GM12864 (cell line): ENCODE measurements at places on chromosomes 2 and 18.

DNA sequence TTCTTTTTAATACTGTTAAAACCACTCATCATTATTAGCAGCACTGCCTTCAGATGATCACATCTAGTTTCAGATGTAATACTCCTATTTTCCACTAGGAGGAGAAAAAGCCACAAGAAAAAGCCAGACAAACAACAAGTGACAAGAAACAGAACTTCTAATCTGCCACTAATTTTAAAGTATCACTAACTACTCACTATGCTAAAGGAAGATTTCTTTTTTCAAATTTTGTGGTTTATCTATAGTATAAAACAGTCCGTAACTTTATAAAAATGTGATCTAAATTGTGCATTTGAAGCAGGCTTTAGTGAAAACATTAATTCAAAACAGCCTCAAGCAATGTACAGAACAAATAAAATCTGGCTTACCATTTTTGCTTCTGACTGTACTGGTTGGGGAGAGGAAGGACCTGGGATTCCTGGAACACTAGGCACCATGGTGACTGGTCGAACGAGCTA, 56.8 kb downstream of the ATF2 start:
- DNase-seq, result peak; percentile 35

DNA sequence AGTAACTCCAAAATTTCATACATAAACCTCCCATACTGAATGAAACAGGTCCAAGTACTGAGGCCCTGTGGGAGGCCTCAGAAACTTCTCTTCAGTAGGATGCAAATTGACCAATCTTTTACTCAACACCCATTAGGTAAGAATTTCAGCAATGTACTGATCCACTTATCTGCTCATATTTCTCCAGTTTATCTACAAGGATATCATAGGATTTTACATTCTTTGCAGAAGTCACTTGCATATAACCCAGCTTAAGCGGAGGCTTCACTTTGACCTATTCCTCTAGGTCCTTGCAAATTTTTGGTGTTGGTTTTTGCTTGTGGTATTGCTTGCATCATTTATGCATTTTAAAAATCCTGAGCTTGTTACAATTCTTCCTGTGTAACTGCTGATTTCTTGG, 28.8 kb upstream of the SLC3A1 start:
- no peak for DNase-seq

GRCh38 chr18:686339-687111, 25.9 kb downstream of the ENOSF1 start:
- DNase-seq, result no peak

DNA sequence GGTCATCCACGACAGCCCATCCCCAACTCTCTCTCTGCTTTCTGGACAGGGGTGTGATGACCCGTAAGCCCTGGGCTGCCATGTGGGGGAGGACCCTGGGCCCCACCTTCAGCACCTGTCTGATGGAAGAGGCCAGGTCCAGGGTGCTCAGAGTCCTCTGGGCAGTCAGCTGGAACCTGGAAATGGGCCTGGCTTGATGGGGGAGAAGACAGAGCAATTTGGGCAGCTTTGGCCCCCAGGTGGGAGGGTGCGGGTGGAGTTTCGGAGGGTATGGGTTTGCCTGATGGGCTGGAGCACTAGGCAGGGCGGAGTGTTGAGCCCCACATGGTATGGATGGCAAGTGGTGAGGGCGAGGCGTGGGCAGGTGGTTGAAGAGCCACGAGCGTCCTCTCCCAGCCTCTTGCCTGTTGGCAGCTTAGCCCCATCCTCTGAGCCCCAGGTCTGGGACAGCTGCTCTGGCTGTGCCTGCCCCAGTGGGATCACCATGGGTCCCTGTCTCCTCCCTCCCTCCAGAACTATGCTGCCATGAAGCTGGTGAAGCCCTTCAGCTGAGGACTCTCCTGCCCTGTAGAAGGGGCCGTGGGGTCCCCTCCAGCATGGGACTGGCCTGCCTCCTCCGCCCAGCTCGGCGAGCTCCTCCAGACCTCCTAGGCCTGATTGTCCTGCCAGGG, 232.7 kb downstream of the DYSF start:
- no peak for DNase-seq

DNA sequence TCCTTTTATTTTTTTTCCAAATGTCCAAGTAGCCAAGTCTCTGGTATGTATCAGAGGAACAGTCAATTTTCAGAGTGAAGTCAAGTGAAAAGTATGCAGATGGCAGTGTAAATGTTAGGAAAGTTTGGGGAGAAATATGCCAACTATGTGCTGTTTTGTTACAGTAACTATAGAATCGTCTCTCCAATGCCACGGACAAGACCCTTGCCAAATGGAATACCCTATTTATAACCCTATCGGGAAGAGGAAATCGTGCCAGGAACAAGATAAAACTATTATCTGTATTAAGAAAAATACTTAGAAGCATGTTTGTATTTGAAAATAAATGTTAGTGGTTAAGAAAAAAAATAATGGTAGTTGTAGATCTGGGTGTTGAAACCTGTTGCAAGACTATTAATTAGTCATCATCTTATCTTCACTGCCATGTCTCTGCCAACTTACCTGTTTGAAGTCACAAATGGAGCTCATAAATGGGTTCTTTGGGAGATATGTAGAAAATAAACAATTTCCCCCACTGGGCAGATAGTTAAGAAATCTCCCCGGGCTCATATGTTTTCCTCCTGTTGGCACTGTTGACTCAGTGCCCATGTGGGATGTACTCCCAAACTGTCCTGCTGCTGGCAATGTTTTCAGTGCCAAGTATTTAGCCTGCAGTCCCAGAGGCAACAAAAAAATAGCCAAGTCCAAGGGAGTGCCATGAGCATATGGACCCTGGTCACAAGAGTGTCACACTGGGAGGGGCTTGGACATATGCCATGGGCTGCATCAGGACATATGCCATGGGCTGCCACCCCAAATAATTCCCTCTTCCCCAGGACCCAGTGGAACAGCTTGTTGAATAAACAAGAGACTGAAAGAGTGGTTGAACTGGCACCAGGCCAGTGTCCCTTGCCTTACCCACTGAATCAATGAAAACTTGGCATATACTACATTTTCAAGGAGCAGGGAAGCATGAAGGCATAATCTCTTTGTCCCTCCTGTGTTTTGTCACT, 366.9 kb downstream of the OSR1 start:
- DNase-seq, result no peak

DNA sequence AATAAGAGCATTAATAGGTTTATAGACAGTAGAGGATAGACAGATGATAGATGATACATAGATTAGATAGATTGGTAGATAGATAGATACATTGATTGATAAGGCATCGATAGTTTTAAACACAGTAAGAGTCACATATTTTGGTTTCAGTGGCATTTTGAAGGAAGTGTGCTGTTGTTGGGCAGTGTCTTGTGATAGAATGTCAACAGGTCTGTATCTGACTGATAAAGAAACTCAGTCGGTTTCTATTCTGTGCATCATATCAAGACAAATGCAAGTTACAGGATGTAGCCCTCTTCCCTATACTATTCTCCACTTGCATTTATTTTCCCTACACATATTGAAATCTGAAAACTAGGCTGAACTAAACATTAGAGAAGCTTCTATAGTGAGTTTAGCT, 1229.0 kb upstream of the ZEB2 start:
- DNase-seq, result no peak

DNA sequence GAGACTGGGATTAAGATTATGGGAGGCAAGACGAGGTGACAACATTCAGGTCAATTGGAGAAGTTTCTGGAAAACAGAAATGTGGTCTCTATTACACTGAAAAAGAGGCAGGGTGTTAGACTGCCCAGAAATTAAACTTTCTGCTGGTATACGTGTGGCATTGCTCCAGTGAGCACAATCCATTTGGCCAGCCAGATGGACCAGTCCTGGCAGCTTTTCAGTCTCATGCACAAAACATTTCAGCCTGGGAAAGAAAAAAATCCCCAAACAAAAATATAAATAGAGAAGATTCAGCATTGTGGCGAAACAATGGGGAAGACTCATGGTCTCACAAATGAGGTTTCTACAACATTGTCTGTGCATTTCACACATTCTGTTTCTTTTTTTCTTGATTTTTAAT, 113.9 kb downstream of the HNMT start:
- DNase-seq, result no peak

GRCh38 chr2:136051001-136051724, 65.7 kb upstream of the DARS1 start:
- no peak for DNase-seq

- no peak for DNase-seq
Measured at GRCh38 chr2:228917220-228917619, 353.9 kb downstream of the PID1 start.

DNA sequence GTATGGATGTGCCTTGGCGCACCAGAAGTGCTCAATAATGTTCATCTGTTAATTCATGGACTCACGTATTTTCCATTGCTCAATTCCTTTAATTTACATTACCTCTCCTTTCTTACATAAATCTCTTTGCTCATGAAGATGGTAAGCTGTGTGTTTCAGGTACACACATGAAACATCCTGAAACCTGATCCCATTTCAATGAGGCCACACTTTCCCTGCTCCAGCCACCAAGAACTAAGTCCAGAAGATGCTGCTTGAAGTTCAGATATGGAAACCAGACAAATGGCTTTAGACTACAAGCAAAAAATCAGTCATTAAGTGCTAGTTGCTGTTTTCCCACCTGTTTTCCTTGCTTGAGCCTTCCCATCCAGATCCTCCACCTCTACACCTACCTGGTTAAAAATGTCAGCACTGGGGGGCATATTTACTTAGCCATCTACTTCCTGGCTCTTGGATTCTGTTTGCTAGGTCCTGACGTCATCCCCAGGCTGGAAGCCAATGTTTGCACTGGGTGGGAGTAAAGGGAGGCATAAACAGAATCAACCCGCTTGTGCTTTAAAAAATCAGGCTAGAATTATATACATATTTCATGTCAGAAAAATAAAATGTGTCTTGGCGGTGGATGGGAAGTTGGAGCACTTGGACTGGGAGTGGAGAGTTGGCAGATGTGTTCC, 309.7 kb downstream of the OSR1 start:
- DNase-seq, result no peak

DNA sequence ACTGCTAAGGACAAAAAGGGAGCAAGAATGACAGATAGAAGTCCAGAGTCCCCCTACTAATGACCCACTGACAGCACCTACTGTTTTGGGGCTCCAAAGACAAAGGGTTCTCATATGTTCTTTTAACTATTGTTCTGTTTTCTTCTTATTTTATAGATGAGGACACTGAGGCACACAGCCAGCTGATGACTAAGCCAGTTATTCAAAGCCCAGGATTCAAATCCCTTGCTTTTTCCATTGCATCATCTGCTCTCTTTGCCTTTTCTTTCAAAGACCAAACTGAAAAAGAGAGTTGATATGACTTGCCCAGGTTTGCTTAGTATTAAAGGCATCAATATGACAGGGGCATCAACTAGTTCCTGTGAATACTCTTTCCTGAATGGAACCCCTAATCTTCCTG, 299.8 kb downstream of the LRATD1 start:
- DNase-seq, result no peak

- no peak for DNase-seq
Measured at GRCh38 chr2:223316342-223316741, 264.4 kb downstream of the KCNE4 start.

DNA sequence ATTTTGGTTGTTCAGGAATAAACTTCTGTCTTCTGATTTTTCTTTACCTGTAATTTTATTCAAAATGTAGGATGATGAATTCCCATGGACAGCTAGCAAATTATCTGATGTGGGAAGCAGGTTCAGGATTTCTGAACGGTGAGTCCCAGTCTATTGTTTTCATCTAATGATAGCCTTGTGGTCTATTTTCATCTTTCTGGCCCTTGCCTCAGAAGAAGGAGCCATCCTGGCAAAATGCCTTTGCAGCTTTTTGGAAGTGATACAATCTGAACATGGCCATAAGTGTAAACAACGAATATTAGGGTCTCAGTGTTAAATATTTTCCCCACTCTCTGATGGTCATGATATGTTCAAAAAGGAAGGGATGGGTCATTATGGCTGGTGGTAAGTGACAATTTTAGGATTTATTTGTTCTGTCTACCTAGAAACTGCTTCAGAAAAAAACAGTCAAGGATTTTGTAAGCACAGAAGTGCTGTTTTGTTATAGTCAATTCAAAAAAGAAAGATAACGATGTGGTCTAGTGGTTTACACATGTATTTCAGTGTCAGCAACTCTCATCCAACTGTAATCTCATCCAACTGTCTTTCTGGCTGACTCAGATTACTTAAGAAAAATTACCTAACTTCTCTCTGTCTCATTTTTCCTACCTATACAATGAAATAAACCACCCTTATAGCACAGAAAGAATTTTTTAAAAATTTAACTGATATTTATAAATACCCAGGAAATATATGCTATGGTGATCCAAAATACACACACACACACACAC, 272.6 kb upstream of the ERBB4 start:
- no peak for DNase-seq

DNA sequence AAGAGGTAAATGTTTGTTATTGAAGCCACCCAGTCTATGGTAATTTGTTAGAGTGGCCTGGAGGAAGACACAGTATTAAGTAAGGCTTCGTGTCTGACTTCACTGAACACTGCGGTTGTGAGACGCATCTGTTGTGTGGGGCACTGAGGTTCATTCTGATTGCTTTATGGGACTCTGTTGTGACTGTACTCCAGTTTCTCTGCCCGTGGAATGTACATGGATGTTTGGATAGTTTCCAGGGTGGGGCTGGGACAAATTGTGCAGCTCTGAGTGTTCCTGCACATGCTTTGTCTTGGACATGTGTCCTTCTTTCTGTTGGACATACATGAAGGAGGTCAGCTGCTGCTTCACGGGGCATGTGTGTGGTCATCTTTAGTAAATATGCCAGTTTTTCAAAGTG, 58.6 kb downstream of the ODC1 start:
- no peak for DNase-seq

DNA sequence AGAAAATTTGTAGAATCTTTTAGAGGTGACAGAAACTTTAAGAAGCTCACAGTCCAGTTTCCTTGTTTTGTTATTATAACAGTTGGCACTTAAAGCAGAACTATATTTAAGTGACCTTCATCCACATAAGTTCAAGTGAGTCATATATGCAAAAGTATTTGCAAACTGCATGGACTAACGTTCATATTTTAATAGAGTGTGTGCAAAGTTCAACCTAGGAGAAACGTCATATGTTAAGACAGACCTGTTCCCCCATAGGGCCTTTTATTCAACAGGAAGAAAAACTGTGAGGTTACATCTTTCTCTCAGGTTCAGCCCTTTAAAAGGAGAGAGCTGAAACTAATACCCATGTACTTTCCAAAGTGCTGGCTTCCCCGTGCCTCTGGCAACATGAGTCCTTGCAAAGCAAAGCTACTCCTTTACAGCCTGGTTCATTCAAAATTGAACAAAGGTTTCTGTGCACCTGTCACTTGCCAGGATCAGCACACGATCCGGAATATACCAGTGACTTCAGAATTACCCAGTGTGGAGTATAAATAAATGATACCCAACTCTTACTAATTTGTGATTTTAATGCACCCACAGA, 280.0 kb upstream of the RAB12 start:
- no peak for DNase-seq

DNA sequence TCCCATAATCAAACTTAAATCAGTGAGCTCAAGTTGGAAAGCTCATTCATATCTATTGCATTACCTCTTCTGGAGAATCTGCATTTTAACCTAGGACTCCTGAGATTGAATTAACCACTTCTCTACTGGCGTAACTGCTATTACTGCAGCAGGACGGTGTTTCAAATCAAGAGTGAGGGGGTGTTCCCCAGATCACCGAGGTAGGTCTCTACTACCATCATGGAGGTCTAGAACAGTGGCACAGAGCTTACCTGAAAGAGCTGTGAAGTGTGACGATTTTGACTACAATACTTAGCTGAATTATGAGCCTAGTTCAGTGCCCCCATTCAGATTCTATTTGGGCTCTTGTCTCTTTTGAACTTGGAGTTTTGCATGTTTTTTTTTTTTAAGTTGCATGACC, 119.5 kb downstream of the POLE4 start:
- DNase-seq, result no peak
